Thoracic aorta (tissue), 2 donors: ENCODE measurements at places on chromosomes 1 and 21.

DNA sequence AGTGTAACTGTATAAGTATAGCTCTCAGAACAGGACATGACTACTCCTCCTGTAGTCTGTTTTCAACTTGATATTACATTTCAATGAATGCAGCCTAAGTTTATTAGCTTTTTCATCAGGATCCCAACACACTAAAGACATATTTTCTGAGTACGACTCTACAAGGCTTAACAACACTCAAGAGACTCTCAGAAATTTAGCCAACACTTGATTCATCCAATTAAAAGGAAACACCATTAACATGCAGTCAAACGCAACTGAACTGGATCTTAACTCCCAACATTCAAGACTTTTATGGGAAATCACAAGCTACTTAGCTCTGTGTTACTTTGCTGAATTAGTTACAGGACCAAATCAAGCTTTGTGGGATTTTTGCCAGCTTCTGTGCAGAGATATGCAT lies 65.2 kb upstream of the SGIP1 start:
- DNase-seq = no peak

GRCh38 chr1:22485431-22485830 lies 33.8 kb downstream of the ZBTB40 start:
- no peak for DNase-seq

- no peak for DNase-seq
Observed at GRCh38 chr1:74858136-74858535, 125.2 kb downstream of the TYW3 start.

GRCh38 chr1:153790313-153790965 lies 15.2 kb downstream of the SLC27A3 start:
- no peak for DNase-seq
